ENCODE measurements at places on chromosomes 1 and 21.
A peak's percentile ranks its signal among the peaks of the same experiment; 100 is the strongest.

GRCh38 chr1:112594208-112594876, 24.6 kb downstream of the ST7L start:
- DNase-seq = no peak

DNA sequence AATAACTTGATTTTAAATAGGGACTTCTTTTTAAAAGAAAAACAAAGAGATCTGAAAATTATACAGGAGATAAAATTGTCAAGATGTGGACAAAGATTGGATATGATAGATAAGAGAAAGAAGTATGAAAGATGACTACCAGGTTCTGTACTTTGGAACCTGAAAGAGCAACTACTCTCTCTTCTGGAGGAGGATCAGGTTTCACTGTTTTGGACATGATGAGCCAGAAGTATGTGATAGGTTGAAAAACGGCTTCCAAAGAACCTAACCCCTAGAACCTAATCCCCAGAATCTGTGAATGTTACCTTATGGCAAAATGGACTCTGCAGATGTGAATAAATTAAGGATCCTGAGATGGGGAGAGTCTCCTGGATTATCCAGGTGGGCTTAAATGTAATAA, 26.2 kb downstream of the RSBN1 start:
- DNase-seq = peak; percentile 39

GRCh38 chr1:24329331-24329730, 10.2 kb downstream of the GRHL3 start:
- DNase-seq = no peak

GRCh38 chr21:44734026-44734745, 22.8 kb upstream of the TSPEAR start:
- no peak for DNase-seq

DNA sequence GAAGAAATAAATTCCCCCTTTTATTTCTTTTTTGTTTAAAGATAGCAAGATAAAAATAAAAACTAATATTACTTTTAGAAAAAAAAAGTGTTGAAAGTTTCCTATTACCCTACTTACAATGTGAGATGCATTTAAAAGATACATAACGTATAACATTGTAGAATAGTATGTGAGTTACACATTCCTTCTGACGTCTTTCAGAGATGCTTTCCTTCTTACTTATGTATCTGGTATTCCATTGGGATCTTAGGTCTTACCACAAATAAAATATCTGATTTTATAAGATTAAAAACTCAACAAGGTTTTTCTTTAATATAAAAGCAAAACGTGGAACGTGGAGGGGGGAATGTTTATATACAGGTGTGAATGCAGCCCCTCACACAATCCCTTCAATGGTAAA, 147.2 kb upstream of the ETS2 start:
- DNase-seq = no peak

DNA sequence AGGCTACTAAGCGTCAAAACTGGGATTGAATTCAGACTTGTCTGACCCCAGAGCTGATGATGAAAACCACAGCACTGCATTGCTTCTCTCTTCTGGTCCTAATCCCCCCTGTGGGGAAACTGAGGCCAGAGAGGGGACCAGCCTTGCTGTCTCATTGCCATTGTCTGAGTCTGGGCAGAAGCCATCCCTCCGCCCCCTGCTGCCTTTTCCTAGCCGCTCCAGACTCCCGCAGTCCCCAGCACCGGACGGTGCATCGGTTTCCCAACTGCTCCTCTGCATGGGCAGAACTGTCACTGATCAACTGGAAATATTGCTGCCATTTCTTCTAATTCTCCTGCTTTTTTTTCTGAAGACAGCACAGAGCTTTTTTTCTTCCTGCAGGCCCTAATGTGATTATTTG, 157.4 kb downstream of the ACTL8 start:
- DNase-seq = no peak

DNA sequence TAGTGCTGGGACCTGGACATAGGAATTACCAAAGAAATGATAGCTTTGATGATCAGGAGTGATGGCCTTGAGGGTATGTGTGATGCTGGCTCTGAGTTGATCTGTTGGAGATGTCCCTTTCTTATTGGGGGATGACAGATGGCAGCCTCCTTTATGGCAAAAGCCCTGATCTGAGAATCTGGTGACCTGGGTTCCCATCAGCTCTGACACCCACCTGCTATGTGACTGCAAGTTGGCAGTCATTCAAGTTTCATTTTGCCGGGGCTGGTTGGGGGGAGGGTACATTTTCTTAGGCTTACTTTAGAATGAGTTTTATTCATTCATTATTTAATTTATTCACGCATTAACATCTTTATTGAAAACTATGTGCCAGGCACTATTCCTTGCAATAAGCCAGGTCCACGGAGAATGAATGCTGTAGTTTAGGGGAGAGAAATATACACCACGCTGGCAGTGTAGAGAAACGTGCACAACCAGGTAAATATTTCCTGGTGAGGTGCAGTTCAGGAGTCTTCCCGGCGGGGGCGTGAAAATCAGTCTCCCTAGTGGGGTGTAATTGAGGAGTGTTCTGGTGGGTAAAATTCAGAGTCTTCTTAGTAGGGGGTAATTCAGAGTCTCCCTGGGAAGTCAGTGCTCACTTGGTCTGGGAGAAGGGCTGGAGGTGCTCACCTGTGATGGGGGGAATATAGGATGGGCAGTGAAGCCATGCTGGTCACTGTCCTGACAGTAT, 401.3 kb downstream of the CAMTA1 start:
- no peak for DNase-seq

DNA sequence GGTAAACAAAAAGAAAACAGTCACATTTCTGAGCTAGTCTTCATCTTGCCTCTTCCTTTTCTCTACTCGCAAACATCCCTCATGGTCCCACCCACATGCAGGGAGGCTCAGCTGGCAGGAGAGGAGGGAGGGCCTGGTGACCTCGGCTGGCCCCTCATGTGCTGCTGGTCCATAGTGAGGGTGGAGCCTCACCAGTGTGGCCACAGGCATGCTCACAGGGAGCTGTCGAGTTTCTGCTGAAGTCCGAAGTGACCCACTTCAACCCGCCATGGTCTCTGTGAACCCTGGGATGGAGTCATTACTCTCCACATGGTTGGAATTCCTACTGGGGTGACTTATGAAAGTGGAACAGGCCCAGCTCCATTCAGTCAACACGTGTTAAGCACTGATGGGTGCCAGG, 253.4 kb downstream of the RHOU start:
- DNase-seq = no peak

GRCh38 chr1:207870306-207871031, 40.5 kb downstream of the CD34 start:
- no peak for DNase-seq

DNA sequence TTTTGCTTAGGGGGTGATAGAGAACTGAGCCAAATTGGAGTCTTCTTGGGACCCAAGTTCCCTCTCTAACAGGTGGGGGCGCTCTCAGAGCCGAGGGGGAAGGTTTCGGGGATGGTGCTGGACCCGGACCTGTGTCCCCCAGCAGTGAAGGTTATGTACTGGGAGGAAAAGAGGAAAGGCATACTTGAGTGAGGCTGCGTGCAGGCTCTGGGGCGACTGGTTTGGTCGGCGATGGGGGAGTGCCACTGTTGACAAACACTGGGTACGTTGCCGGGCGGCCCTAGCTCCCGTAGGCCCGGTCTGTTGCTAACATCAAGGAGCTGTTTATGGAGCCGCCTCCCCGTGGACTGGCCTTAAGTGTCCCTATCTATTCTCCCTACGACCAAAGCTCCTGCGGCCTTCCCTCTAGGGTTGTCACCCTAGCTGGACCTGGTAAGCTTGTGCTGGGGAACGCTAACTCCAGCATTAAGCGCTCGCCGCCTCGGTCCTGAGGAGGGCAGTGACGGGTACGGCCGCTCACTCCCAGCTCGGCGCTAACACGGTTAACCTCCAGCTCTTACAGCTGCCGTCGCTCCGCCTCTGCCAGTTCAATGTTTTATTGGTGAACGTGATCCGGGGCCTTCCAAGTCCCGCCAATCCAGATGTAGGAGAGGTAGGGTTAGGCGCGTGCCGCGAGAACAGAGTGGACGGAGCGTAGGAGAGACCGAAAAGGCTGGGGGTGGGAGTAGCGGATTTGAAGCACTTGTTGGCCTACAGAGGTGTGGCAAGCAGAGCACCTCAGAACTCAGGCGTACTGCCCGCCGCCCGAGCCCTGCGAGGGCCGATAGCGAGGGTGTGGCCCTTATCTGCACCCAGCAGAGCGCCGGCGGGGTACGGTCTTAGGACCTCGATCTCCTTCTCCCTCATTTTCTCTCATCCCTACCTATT, at the start of gene PPOX:
TSS of gene PPOX (plus strand) at position 685 of the 927 bp plus-strand sequence. CDS start 422 bp downstream, outside the sequence.
- DNase-seq = peak; percentile 99

- peak; percentile 39 for DNase-seq
Measured at GRCh38 chr1:107277022-107277421, 136.2 kb downstream of the NTNG1 start.

DNA sequence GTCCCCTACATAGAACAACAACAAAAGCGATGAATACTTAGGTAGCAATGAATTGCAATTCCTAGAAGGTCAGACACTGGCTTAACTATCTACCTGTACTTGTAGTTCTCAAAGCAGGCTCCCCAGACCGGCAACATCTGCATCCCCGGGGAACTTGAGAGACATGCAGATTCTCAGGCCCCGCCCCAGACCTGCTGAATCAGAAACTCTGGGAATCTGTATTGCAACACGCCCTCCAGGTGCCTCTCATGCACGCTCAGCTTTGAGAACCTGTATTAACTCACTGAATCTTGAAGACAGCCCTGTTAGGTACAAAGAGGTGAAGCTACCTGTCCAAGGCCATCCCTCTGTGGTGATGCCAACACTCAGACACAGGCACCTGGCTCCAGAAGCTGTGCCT, 128.1 kb downstream of the KAZN start:
- no peak for DNase-seq

DNA sequence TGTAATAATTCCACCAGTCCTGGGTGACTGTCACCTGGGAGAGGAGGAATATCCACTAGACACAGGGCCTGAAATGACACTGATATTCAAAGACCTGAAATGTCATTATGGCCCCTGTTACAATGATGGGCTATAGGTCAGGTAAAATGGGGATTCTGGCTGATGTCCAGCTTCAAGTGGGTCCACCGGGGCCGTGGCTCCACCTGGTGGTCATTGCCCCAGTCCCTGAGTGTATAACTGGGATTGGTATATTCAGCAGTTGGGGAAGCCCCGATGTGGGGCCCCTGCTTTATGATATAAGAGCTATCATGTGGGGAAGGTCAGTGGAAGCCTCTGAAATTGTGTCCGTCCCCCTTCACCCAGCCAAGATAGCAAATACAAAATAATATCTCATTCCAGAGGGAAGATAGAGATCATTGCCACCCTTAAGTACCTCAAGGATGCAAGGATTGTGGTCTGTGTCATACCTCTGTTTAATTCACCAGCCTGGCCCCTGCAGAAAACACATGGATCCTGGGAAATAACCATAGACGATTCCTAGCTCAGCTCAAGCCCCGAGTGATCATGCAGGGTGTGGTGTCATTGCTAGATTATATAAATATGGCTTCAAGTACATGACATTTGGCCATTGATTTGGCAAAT, 19.4 kb downstream of the PLEKHO1 start:
- peak; percentile 64 for DNase-seq

DNA sequence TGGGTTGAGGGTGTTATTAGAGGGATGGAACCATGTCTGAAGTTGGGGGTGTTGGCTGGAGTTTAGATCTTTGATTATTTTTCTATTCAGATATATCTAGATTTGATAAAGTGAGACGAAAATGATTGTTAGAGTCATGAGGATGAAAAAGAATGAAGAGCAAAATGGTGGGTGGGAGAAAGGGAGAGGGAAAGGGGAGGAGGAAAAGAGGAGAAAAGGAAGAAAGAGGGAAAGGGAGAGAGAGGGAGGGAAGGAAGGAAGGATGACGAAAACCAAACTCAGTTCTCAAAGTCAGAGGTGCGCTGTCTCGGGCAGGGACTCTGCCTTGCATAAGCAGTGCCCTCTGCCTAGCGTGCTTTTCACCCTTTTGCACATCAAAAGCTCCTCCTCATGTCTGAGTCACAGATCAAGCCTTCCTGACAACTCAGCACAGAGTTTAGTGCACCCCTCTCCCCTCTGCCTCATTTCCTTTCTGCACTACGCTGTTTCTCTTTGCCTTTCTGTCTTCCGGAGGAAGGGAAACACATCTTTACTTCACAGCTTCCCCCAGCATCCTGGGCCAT, 225.8 kb upstream of the PROX1 start:
- DNase-seq = peak; percentile 24

DNA sequence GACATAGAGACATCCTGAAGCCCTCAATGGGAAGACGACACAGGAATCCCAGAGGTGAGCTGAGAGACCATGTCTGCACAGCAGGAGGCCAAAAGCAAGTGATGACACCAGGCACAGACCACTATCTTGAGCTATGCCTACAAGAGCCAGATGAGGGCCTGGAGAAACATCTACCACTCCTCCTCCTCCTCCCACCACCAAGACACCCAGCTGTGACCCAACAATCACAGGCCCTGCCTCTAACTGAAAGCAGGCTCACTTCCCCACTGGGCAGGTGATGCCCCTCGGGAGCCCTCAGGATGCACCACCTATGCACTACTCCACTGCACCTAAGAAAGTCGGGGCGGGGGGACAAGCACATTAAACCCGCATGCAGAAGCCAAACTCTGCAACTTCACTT, 16.5 kb downstream of the TADA1 start:
- DNase-seq = no peak

- DNase-seq = peak; percentile 92
Measured at GRCh38 chr1:204295671-204296070, 64.1 kb downstream of the PLEKHA6 start.

DNA sequence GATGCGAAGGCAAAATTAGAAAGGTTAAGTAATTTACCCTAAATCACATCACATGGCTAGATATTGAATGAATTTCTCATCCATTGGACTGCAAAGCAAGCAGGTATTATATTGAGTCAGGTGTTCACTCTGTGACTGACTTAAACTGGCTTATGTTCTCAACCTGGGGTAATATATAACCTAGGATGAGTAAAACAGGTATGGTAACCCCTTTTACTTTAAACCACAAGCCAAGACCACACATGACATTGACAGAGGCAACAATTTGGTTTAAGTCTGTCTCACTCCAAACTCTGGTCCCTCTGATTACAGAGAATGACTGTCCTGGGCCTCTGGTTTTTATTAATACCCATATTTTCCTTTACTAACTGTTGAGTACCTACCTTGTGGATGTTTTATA, 33.3 kb downstream of the MAEL start:
- no peak for DNase-seq

GRCh38 chr1:211876851-211877590, 46.5 kb upstream of the LPGAT1 start:
- DNase-seq = no peak

GRCh38 chr1:95181096-95181495, 52.9 kb upstream of the RWDD3 start:
- no peak for DNase-seq

- peak; percentile 92 for DNase-seq
Measured at GRCh38 chr1:10980094-10980577, 32.3 kb upstream of the TARDBP start.

- no peak for DNase-seq
Measured at GRCh38 chr1:183873642-183874041, 68.7 kb downstream of the RGL1 start.

GRCh38 chr1:98749152-98749756, 87.7 kb downstream of the SNX7 start:
- peak; percentile 10 for DNase-seq

GRCh38 chr1:4002061-4002521, 102.0 kb upstream of the C1orf174 start:
- no peak for DNase-seq
